ENCODE measurements at places on chromosomes 4 and X.

DNA sequence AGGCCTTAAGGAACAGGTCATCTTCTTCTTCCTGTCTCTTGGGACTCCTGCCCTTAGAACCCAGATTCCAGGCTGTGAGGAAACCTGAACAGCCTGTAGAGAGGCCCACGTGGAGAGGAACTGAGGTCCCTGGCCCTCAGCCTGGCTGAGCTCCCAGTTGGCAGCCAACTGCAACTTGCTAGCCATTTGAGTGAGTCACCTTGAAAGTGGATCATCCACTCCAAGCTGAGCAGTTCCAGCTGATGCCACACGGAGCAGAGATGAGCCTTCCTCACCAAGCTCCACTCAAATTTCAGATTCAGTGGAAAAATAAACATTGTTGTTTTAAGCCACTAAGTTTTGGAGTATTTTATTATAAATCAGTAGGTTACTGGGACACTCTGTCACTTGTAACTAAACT lies 392.5 kb downstream of the BCOR start:
- peak; percentile 14 for DNase-seq

GRCh38 chrX:24426340-24426913 lies 38.7 kb upstream of the PDK3 start:
- no peak for DNase-seq

DNA sequence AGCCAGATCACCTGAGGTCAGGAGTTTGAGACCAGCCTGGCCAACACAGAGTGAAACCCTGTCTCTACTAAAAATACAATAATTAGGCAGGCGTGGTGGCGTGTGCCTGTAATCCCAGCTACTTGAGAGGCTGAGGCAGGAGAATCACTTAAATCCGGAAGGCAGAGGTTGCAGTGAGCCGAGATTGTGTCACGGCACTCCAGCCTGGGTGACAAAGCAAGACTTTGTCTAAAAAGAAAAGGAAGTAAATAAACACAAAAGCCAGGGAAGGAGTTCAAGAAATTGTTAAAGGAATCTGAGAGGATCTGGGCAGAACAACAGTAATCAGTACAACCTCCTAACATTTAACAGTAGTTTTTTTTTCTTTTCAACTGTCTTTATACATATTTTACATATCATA lies 48.7 kb upstream of the ARHGEF6 start:
- no peak for DNase-seq

GRCh38 chr4:122661176-122662160 lies 40.6 kb upstream of the IL21 start:
- no peak for DNase-seq

DNA sequence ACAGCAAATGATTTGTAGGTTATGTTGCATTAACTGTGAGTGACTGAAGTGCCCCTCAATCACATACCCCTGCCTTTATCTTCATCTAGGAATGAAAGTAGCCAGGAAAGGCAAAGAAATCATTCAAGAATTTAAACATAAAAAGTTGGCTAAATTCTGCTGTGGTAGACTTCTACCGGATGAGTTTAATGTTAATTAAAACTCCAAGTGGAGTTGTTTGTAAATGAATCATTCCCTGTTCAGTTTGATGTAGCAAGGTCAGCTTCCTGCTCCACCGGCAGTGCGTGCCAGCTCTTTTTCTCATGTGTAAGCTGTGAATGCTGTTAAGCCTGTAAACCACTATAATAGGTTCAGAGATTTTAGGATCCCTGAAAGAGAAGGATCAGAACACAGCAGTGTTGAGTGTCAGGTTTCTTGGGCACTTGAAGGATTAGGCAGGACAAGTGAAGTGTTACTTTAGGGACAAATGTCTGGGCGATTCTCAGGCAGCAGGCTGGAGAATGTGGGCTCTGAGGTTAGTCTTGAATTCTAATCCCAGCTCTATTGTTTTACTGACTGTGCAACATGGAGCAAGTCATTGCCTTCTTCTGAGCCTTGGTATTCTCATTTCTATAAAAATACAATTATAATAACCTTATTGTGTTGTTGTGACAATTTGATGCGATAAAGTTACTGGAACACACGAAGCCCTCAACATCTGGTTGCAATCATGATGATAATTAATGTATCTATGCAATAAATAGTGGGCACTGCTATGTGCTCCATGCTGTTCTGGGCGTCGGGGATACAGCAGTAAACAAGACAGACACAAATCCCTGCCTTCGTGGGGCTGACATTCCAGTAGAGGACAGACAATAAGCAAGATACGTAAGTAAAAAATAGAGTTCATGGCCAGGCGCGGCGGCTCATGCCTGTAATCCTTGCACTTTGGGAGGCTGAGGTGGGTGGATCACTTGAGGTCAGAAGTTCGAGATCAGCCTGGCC lies 112.0 kb downstream of the SHROOM3 start:
- no peak for DNase-seq

DNA sequence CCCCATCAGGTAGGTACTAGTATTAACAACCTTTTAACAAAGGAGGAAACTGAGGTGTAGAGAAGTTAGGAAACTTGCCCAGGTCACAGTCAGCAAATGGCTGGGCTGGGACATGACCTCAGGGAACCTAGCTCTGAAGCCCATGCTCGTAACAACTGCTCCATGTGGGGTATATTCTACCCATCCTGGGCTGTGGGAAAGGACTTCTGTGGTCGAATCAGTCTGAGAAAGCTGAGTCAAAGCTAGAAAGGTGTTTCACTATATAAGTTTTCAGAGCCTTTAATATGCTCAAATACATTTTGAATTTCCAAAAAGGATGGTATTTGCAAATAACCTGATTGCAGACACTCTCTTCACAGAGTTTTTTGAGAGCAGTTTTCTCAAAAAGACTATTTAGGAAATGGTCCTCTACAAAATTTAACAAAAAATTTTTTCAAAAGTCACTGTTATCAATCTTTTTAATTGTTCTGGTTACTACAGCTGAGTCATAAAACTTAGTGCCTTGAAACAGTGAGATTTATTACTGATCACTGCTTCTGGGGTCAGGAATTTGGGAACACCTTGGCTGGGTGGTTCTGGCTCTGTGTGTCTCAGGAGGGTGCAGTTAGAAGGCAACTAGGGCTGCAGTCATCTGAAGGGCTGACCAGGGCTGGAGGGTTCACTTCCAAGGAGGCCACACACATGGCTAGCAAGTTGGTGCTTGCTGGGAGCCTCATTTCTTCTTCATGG lies 53.6 kb downstream of the NSG1 start:
- no peak for DNase-seq

- DNase-seq: no peak
Measured at GRCh38 chr4:171812665-171813525, at the start of gene GALNTL6. TSS of gene GALNTL6 (plus strand) at chr4:171813404.

GRCh38 chrX:71996136-71996535 lies 85.5 kb downstream of the NHSL2 start:
- DNase-seq: no peak

DNA sequence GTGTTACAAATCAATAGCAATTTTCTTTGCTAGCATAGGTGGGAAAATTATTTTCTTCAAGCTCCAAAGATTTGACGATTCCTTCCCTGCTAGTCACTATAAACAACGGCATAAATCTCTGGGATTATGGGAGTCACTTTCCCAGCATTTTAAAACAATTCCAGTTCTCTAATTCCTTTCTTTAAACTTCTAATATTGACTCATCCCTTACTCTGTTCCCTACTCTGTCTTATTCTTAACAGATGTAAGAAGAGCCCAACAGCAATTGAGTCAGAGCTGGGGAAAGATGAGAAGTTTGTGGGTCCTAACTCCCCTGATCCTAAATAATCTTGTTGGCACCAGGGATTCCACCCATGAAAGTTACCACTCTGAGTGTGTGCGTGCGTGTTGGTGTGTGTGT lies 47.4 kb upstream of the IL21 start:
- no peak for DNase-seq

DNA sequence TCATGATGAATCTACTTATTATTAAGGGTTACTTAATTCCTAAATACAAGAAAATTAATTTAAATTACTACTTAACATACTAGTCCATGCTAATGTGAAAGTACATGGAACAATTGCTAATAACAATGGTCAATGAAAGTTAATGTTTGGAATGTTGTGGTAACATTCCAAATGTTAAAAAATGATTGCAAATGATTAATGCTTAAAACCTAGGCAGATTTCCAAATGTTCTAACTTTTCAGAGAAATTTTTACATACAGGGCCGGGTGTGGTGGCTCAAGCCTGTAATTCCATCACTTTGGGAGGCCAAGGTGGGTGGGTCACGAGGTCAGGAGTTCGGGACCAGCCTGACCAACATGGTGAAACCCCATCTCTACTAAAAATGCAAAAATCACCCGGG lies 1851.3 kb upstream of the PCDH7 start:
- DNase-seq: no peak

- DNase-seq: no peak
Measured at GRCh38 chrX:50799531-50799961, 14.4 kb downstream of the SHROOM4 start.

- no peak for DNase-seq
Measured at GRCh38 chr4:152478461-152479237, 57.2 kb downstream of the FBXW7 start.

DNA sequence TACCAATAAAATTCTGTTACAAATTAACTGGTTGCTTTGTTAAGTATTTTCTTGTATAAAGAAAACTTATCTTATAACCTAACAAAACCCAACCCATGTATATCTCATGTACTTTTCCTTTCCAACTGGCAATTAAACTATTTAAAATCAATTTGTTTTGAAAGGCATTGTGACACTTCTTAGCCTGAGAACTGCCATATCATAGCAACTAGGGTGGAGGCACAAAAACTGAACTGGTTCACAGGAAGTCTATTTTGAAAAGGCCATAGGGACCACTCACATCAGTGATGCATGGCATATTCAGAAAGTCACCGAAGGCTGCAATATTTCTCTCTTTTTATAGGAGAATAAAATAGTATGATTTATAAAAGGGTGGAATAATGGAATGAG lies 40.5 kb upstream of the ARSJ start:
- no peak for DNase-seq

GRCh38 chrX:71629467-71629866 lies 11.2 kb upstream of the CXCR3 start:
- no peak for DNase-seq

- no peak for DNase-seq
Measured at GRCh38 chr4:147485167-147485566, 4.3 kb downstream of the EDNRA start.

DNA sequence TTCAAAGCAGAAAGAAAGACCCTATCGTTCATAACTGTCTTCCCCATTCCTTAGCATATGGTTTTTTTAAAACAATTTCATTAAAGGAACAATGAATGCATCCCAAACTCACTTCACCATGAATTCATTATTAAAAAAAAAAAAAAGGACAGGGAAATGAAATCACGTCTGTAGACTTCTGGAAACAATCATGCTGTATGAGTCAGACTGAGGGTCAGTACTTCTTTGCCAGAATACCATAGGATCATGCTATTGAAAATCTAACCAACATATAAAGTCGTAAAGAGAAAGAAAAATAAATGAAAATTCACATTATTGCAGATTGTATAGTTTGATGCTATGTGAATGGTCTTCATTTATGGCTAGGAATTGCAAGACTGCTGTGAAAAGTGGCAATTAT lies 144.4 kb downstream of the PCDH18 start:
- DNase-seq: no peak

DNA sequence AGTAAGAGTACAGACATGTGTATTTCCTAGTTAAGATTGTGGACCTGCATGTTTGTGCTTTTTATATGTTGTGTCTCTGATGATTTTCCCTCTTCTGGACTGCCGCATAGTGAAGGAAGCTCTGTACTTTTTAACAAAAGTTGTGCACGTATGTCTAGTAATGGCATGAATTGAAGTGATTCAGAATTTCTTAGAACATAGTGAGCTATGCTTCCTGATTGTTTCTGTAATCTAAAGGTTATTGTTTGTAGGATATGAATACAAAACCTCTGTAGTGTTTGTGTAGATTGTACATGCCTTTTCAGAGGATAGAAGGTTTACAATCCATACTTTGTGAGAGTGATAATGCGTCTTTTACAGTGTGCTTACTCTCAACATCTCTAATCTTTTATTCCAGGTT lies 37.0 kb upstream of the NUDT6 start:
- peak; percentile 11 for DNase-seq

GRCh38 chrX:25023908-25024307 lies 8.1 kb upstream of the ARX start:
- no peak for DNase-seq

GRCh38 chrX:30935985-30936384 lies 46.9 kb upstream of the TAB3 start:
- peak; percentile 1 for DNase-seq

DNA sequence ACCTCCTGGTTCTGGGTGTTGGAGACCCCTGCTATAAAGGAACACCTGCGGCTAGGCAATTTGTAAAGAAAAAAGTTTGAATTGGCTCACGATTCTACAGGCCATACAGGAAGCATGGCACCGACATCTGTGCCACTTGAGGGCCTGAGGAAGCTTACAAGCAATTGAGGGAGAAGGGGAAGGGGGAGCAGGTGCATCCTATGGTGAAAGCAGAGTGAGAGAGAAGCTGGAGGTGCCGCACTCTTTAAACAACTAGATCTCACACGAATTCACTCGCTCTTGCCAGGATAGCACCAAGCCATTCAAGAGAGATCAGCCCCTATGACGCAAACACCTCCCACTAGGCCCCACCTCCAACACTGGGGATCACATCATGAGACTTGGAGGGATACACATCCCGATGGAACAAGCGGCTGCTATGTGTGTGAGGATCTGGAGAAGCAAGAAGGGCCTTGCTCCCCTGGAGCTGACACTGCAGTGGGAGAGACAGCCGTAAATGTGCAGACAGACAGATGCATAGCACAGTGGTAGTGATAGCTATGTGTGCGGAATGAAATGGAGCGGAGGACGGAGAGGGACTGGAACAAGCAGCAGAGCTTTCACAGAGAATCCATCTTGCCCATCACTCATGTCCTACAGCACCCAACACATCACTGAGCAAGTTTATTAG lies 60.7 kb upstream of the HELT start:
- no peak for DNase-seq

DNA sequence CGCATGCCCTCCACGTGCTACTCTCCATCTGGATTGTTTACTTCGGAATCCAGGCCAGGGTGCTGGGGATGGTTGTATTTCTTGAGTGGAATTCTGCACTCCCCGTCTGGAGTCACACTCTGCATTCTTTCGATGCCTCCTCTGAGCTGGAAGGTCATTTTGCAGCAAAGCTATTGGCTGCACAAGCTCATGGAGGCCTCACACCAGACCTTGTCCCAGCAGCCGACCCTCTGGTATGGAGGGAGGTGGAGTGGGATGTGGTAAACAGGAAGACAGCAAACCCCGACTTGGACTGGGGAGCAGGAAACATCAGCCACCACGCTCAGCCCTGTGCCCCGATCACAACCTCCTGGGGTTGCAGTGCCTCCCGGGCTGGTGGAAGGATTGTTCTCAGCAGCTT lies 225.3 kb upstream of the LNX1 start:
- DNase-seq: no peak

DNA sequence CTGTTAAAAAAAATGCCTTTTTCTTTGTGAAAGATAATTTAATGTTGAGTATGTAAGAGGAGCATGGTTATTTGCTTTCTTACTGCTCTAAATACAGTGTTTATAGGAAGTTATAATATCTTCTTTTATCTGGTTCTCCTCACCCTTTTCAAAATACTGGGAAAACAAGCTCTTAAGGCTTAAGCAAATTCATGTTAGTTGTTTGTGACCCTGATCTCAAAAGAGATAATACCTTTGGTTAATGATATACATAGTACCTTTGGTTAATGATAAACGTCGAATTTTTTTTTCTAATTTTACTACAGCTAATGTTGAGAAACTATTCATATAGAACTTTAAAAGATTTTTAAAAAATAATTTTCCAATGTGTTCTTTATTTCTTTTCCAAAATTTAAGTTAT lies 180.1 kb downstream of the RAPGEF2 start:
- DNase-seq: no peak

Measured in pons (tissue), 1 donor.